M059J (cell line): ENCODE measurements at places on chromosomes 1 and 21. TPM values are rescaled to one million over a fixed set of nuclear protein-coding genes. Genes with fewer than 3 reads are reported as not detected.

Gene OR2L5
- not detected in 2 replicates for total RNA-seq

DNA sequence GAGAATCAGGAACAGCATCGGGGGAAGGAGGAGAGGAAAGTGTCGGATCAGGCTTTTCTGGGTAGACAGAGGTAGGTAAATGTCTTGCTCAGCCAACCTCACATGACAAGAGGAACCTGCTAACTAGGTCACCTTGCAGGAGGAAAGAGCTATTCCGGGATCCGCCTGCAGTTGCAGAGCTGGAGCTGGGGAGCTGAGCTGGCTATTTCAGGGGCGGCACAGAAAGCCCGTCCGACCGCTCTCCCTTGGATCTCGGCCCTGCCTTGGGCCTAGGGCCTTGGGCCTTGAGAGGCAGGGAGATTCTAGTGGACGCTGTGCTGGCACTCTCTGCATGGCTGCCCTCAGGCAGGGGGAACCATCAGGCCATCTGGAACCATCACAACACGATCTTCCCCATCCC lies 56.5 kb upstream of the CTPS1 start:
- no peak for DNase-seq

GRCh38 chr1:168229893-168230292 lies 4.1 kb downstream of the SFT2D2 start:
- DNase-seq, result no peak

GRCh38 chr1:240824238-240824637 lies 212.3 kb upstream of the GREM2 start:
- DNase-seq, result no peak

- DNase-seq, result no peak
Measured at GRCh38 chr21:35198565-35198964, 149.5 kb upstream of the RUNX1 start.
